GM18507 (cell line): ENCODE measurements at places on chromosomes 2 and 18.

DNA sequence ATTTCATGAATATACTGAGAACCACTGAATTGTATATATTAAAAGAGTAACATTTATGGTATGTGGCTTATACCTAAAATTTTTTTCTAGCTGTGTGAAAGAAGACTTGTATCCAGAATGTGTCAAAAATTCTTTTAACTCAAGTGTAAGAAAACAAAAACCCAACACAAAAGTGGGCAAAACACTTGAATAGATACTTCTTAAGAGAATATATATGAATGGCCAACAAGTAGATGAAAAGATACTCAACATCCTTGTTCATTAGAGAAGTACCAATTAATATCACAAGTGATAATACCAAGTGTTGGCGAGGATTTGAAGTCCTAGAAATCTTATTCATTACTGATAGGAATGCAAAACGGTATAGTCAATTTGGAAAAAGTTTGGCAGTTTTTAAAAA, 107.2 kb upstream of the MYO3B start:
- no peak for DNase-seq

DNA sequence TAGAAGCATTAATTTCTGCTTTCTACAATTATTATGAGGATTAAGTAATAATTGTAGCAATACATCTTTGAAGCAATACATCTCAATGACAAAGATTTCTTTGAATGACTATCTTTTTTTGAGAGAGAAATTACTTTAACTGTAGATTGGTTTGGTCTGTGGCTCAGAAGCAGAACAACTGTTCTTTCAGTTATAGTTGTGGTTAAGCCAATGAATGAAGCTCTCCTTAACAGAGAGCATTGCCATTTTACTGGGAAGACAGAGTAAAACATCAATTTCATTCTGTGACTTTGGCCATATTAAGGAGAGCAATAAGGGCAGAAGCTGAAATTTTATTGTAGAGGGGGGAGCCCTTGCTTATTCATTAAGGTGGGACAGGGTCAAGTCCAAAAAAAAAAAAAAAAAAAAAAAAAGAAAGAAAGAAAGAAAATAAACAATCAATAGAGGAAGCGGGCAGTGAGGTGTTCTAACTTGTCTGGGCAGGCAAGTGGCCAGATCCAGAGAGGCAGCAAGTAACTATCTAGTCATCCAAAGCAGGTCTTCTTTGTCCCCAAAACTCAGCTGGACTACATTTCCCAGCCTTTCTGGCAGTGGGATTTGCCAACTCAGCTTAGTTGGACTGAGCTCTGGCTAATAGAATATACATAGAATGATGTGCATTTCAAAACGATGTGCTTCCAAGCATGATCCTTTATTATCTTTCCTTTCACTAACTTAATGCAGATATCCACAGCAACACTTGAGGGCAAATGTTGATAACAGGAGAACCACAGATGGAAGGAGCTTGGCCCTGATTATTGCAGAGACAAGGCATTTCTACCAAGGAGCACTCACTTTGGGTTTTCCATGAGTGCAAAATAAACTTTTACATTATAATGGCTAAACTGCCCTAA, 462.7 kb upstream of the CDH20 start:
- DNase-seq, result no peak

GRCh38 chr2:235643680-235644511, 150.1 kb downstream of the AGAP1 start:
- no peak for DNase-seq

DNA sequence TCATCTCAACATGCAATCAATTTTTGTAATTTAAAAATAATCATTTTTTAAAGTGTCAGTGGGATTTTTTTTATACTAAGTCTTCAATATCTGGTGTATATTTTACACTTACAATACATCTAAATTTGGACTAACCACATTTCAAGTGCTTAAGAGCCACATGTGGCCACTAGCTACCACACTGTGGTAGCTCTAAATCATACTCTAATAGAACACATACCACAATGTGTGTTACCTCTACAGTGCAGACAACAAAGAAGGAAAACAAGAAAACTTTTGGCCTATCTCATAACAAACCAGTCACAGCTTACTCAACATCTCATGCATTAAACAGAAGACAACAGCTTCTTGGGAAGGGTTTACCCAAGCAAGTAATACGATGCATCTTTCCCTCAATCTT, 24.5 kb downstream of the PIAS2 start:
- no peak for DNase-seq

DNA sequence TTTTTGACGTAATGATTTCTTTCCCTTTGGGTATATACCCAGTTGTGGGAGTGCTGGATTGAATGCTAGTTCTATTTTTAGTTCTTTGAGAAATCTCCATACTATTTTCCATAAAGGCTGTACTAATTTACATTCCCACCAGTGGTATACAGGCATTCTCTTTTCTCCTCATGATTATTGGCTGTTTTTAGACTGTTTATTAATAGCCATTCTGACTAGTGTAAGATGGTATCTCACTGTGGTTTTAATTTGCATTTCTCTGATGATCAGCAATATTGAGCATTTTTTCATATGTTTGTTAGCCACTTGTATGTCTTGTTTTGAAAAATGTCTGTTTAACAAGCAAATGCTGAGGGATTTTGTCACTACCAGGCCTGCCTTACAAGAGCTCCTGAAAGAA, 9.2 kb upstream of the CD28 start:
- no peak for DNase-seq
